NCI-H774 (cell line): ENCODE measurements at places on chromosomes 16 and 17.

GRCh38 chr17:41697122-41697962, 8.7 kb downstream of the EIF1 start:
- DNase-seq, result no peak

GRCh38 chr17:60333628-60334031, 58.3 kb downstream of the USP32 start:
- DNase-seq, result no peak

GRCh38 chr17:76278952-76279741, 14.0 kb downstream of the UBALD2 start:
- DNase-seq, result peak; percentile 87

DNA sequence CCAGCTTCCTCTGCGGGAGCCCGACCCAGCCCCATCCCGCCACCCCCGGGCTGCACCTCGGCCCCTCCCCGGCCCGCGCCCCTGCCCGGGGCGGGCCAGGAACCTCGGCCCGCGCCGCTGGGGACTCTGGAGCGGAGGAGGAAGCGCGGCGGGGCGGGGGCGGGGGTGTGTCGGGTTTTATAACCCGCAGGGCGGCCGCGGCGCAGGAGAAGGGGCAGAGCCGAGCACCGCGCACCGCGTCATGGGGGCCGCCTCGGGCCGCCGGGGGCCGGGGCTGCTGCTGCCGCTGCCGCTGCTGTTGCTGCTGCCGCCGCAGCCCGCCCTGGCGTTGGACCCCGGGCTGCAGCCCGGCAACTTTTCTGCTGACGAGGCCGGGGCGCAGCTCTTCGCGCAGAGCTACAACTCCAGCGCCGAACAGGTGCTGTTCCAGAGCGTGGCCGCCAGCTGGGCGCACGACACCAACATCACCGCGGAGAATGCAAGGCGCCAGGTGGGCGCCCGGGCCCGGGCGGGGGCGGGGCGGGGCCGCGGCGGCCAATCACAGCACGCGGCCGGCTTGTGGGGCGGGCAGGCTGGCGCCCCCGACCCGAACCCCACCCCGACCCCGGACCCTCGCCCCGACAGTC, at the start of gene ACE:
Gene ACE (plus strand): TSS at position 208 of the 626 bp plus-strand sequence. CDS start 34 bp downstream, at position 242.
- peak; percentile 80 for DNase-seq

DNA sequence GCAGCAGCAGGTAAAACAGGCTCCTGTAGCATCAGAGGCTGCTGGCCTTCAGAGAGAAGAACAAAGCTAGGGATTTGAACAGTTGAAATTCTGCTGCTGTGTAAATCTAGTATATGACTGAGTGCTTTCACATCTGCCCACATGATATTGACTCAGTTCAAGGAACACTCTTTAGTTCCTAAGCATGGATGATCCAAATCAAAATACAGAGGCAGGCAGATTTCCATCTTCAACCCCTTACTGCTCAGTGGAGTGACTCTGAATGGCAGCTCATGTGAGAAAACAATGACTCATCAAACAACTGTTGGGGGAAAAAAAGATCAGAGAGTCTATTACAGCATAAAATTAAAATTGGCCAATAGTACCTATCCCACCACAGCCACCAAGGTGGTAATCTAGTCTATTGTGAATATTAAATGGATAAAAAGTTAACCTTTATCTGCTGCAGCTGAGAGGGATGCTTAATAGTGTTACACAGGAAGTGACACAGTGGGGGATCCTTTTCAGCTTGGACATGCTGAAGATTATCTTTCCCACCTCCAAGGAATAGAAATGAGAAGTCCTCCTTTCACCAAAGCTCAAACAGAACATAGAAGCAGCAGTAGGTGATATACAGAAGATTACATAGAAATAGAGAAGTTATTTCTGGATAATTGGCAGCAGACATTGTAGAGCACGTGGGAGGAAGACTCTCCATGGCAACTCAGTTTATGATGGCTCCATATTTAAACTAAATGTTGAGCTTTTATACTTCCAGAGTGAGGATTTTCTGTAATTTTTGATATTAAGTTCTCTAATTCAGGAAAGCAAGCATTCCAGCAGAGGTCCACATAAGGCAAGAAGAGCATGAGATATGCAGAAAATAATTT, 239.7 kb upstream of the ERCC4 start:
- no peak for DNase-seq

GRCh38 chr17:76076765-76077583, 2.0 kb upstream of the ZACN start:
- no peak for DNase-seq

DNA sequence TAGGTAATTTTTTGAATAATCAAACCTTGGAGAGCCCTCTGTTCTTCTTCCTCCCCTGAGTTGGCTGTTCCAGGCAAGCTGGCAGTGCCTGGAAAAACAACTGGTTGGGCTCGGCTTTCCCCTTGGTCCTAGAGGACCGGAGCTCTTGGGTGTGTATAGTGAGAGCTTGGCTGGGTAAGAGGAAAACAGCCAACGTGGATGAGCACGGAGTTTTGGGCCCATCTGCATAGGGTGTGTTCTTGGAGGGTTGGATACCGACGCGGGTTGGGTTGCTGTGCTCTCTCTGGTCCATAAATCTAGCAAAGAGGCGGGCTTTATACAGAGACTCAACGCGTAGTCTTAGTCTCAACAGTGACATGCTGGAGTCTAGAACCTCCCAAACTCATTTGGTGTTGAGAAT, 23.2 kb downstream of the ITGB3 start:
- DNase-seq, result peak; percentile 51

DNA sequence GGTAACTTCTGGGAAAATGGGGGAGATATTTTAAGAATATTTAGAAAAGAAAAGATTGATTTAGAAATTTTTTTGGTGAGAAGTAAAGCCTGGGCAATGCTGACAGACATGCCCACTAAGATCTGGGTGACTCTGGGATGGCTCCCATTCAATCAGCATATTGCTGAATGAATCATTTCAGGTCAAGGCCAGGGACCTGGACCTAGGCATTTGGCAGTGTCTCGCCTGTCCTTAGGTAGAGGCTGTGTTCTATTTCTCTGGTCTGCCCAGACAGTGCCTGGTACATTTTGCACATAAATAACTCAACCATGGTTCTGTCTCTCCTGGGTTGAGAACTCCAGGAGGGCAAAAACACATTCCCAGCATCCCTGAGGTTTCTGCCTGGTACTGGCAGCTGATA, 39.9 kb downstream of the SMPD3 start:
- no peak for DNase-seq

GRCh38 chr17:39555368-39555767, 52.4 kb downstream of the NEUROD2 start:
- no peak for DNase-seq

DNA sequence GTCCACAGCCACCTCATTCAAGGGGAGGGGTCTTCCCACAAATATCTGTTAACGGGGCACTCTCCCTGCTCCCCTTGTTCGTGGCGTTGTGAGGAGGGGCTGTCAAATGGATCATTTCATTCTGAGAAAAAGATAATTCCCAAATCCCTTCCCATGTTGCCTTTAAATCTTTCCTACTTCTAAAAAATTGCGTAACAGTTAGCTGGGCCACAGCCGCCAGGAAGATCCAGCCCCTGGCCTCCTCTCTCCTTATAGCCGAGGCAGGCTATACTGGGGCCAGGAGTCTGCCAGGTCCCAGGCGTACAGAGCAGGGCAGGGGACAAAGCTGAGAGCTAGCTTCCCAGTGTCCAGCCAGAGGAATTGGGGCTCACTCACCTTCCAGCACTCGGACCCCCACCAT, 430 bp downstream of the C16orf89 start:
- DNase-seq, result no peak

DNA sequence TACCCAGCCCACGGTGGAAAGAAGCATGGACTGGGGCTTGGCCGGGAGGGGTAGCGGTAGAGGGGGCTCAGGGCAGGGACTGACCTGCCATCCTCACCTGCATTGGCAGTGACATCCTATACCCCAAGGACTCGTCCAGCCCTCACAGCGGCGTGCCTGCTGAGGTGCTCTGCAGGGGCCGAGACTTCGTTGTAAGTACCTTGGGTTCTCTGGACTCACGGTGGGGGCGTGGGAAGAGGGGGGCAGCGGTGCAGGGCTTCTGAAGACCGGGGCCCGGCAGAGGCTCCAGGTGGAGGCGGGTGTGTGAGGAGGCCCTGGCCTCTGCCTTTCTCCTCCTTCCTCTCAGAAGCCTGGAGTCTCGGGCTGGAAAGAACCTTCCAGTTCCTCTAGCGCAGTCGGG, 25.5 kb downstream of the POLR3E start:
- no peak for DNase-seq

- DNase-seq, result no peak
These were observed 1.7 kb upstream of the MAZ start for GRCh38 chr16:29804455-29805231.

DNA sequence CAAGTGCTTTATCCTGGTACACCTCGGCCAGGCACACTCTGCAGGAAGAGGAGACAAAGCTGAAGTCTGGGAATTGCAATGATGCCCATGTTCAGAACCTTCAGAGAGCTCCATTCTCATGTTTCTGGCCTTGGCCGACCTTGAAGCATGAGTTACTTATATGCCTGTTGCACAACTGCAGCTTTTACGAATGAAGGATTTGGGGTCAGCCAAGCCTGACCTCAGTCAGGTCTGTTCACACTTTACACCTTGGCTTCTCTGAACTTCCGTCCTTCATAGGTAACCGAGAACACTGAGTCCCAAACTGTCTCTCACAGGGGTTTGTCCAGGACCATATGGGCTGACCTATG, 66.7 kb downstream of the GTF3C1 start:
- no peak for DNase-seq

DNA sequence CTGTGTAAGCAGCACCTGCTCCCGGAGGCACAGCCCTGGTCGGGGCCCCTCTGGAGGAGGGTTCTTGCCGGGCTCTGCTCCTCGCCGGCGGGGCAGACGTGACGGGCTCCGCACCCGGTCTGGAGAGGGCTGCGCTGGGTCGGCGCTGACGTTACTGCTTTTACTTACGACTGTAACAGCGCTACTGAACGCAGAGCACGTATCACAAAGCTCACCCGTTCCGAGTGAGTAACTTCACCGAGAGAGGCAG, 1.3 kb upstream of the RAB40C start:
- no peak for DNase-seq

GRCh38 chr16:69107316-69107962, 2.0 kb downstream of the HAS3 start:
- no peak for DNase-seq

DNA sequence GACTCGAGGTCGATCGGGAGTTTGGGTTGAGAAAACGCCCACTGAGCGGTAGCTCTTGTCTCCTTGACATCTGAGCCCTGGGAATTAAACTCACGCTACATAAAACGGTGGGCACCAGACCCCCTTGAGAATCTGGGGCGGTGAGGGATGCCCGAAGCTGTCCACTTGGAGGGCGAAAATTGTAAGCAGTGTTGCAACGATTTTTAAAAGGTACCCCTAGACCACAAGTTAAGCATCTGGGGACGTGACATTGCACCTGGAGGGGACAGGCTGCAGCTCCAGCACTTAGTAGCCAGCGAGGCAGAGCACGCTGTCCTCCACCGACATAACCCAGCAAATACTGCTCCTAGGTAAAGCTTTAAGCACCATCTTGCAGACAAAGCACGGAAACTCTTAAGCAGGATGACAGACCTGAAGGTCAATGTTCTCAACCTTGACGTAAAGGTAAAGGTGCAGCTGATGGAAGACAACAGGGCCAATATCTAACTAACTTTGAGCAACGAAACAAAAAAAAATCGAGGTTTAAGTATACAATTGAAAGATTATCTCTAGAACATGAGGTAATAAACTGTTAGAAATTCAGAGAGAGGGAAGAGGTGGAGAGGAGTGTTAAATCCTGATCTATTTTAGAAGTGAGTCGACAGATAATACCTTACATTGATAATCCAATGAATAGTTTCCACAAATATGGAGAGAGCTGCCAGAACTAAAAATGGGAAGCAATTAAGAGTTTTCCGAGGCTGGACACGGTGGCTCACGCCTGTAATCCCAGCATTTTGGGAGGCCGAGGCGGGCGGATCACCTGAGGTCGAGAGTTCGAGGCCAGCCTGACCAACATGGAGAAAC, 921 bp upstream of the CDR2 start:
- DNase-seq, result no peak

- no peak for DNase-seq
These were observed 25.3 kb upstream of the ABCA6 start for GRCh38 chr17:69166957-69167356.

DNA sequence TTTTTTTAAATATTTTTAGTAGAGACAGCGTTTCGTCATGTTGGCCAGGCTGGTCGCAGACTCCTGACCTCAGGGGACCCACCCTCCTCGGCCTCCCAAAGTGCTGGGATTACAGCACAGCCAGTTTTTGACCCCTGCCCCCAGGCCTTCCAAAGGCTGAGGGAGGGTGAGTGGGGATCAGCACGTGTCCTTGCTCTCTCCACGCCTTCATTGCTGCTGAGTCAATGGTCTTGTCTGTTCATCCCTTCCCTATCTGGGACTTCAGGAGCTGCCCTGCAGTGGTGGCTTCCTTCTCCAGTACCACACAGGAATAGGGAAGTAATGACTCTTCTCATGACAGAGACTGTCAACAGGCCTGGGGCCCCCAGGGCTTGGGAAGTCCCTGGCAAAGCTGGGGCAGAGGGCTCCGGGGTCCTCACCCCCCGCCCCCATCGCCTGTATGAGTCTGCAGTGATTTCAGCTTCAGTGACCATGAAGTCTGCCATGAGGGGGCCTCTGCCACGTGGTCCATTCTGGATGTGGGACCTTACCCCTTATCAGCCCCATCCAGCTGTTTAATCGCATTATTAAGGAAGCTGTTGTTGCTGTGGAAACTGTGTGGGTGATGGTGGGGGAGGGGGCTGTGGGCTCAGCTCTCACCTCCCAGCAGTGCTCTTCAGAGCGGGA, 6.1 kb downstream of the ABCC3 start:
- DNase-seq, result no peak

DNA sequence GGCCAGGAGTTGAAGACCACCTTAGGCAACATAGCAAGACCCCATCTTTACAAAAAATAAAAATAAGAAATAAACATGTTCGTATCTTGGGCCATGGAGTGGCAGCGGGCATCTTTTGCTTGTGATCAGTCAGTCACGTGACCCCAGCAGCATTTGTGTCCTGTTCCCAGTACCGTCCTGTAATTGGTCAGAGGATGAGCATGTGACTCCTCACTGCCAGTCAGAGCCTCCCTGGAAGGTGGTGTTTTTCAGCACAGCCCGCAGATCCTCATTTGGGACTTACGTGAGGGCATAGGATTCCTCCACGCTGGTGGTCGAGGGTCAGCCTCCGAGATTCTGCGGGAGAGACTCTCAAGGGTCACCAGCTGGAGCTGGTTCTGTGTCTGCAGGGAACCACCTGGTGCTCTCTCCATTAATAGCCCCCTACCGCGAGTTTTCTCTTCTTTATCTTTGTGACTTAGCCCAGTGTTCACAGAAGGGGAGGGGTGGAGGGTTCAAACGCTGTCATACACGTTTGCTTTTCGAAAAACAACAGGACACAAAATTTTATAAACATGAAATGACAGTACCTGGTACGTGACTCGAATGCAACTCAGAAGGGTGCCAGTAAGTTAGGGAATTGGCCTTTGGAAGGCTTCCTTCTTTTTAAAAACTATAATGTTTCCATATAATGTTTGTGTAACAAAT, 17.2 kb downstream of the MRC2 start:
- DNase-seq, result no peak

GRCh38 chr17:79555543-79555942, 55.3 kb downstream of the RBFOX3 start:
- DNase-seq, result no peak

DNA sequence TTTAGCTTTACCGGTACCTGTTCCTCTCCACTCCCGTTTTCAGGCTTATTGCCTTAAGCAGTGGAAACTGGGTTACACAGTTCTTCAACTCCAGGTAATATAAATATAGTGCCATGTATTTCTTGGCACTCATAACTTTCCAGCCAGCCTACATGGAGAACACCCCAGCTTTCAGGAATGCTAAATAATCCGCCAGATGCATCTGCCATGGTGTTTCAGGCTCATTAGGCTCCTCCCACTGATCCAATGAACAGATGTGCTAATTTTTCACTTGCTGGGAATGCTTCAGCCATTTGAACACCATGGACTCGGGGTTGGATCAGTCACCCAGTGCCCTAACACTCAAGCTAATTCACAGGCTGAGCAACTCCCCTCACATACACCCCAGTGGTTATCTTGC, 4.6 kb downstream of the ANKFN1 start:
- no peak for DNase-seq
